ENCODE measurements at places on chromosomes 4 and X.

DNA sequence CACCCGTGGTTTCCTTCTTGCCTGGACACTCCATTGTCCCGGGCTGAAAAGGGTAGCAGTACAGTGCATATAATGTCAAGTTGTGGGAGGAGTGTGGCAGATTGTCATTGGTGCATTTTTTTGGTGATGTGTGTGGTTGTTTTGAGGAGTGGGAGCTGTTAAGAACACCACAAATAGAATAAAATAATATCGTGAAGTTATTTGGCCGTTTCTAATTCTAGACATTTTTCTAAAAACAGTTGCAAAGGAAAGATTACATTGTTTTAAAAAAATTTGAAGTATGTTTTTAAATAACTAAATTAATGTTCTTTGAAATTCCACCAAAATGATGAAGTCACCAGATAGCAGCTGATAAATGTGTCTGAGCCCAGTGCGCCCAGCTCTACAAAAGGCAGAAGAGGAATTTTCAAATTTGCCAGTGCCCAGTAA lies 1.3 kb downstream of the PKD2 start:
- DNase-seq: peak; percentile 38

- no peak for DNase-seq
Observed at GRCh38 chr4:37157476-37158167, 86.9 kb upstream of the NWD2 start.

- no peak for DNase-seq
Observed at GRCh38 chr4:41079881-41080560, 134.3 kb downstream of the APBB2 start.

GRCh38 chrX:148146121-148146520 lies 165.0 kb downstream of the FMR1NB start:
- DNase-seq: no peak

DNA sequence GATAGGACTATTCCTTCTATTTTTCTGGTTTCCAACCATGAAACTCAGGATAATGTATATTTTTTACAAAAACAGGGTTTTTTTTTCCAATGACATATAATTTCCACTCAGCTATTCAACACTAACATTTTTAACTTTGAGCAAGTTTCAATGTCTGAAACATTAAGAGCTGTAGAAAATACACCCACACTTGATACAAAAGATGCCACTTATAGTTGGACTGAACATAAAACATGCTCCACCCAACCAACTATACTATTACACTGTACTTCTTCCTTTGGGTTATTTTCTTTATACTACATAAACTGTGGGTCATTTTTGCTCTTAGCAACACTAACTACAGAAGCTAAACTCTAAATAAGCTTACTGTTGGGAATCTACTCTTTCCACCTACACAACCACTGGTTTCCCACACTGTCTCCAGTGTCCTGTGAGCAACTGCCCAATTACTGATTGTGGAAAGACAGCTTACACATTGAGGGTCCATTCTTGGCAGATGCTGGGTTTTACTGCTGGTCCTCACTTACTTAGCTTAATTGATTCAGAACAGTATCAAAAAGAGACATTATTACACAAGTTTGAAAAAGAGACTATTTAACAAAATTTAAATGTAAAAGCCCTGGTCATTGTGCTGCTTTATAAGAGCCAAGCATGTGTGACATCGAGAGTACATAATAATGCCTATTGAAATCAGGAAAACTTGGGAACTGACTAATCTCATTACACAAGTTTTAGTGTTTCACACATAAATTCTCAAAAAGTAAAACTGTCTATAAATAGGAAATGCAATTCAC lies 6.3 kb downstream of the AMMECR1 start:
- no peak for DNase-seq

DNA sequence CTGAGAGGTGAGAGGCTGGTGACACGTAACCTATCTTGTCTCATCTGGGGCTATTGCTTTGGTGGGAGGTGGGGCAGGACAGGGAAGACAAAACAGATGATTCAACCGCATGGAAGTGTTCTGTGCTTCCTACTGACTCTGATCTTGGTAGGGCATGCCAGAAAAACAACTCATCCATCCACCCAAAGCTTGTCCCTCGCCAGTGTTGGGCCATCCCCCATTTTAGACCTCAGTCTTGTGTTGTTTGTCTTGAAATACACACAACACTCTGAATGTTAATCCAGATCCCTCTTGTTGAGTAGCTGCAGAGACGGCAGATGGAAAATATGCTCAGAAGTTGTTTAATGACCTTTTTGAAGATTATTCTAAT lies 377 bp downstream of the CHRNA9 start:
- no peak for DNase-seq

DNA sequence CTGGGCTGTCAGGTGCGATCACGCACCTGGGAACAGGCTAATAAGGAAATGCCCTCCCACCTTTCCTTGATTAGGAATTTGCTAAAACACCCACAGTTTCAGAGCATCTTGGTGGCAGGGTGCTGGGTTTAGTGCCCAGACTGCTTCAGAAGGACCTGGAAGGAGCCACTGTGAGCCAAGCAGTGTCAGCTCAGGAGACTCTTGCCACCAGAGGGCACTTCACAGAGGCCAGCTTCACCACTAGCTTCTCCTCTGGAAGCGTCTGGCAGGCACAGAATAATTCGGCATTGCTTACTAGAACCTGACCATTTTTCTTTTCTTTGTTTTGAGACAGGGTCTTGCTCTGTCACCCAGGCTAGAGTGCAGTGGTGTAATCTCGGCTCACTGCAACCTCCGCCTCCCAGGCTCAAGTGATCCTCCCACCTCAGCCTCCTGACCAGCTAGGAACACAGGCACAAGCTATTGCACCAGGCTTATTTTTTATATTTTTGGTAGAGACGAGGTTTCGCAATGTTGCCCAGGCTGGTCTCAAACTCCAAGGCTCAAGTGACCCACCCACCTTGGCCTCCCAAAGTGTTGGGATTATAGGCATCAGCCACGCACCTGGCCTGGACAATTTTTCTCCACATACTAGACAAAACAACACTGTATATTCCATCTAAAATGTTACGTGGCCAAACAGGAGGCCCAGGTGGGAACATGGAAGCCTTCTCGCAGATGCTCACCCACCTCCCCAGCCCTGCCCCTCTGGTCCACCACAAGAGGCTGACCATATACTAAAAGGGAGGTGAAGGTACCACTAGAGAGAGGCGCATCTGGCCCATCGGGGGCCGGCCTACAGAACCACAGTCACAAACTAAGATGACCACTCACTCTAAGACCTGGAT lies 14.1 kb downstream of the NOP14 start:
- DNase-seq: peak; percentile 51

DNA sequence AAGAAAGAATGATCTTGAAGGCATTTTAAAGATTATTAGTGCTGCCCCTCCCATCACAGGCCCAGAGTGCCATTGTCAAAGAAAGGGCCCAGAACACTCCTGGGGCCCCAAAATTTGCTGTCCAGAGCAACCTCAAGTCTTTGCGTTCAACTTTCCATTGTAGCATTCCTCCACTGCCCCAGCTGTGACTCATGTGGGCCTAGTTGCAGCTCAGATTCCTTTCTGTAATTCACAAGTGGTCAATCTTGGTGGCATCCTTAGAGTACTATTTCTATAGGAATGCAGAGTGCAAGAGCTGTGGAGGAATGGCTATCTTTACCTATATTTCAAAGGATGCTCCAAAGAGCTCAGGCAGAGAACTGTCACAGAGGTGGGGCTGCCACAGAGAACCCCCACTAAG lies 1500.8 kb upstream of the IGFBP7 start:
- DNase-seq: no peak

Data from NB4 (cell line).